ENCODE measurements at places on chromosomes 2 and 18.

- no peak for DNase-seq
These were observed 142.9 kb upstream of the SH3BP4 start for GRCh38 chr2:234808907-234809306.

DNA sequence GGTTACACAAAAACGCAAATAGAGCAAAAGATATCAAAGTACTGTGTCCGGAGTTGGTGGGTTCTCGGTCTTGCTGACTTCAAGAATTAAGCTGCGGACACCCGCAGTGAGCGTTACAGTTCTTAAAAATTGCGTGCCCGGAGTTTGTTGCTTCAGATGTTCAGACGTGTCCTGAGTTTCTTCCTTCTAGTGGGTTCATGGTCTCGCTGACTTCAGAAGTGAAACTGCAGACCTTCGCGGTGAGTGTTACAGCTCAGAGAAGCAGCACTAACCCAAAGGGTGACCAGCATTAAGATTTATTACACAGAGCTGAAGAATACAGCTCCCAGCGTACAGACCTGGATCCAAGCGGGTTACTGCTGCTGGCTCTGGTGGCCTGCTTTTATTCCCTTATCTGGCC is 125.7 kb upstream of the TWIST2 start:
- no peak for DNase-seq

- no peak for DNase-seq
These were observed 384.0 kb downstream of the LRRTM1 start for GRCh38 chr2:79920512-79921076.

- no peak for DNase-seq
These were observed 32.6 kb downstream of the EDAR start for GRCh38 chr2:108956375-108956774.

DNA sequence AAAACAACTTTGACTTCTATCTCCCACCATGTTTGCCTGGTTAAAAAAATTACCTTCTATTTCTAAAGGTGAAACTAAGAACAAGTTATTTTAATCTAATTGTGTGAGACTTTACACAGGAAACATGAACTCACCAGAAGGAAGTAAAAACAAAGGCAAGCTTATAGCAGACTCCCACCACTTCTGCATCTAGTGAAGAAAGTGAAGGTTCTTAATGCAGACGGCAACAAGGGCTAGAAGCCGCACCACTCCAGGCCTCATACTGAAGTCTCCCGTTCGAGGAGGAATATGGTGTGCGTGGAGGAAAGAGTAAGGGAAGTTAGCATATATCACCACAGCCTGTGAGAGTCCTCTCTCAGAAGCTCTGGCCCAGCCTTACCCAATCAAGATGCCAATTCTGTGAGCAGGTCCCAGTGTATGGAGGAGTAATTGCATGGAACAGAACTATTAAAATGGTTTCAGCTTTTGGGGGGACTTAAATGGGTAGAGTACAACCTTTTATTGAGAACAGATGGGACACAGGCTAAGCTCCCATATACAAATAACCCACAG is 958.7 kb downstream of the BCL11A start:
- no peak for DNase-seq

DNA sequence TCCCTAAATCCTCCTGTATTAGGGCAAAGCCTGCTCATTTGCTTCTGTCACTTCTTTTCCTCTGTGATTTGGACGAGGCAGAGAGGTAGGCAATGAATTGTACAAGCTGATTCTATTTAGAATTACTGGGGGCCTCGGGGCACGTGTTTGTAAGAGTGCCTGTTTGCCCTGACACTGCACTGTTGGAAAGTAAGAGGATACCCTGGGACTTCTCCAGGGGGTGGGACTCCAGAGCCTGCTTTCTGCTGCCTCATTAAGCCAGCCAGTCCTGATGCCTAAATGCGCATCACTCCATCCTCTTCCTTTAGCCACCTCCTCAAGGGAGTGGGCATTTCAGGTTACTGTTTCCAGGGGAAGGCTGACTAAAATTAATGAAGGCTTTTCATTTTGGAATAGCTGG is 134.3 kb downstream of the TDRD15 start:
- DNase-seq, result no peak

- DNase-seq, result no peak
These were observed 28.6 kb upstream of the NCKAP5 start for GRCh38 chr2:133596701-133597393.

DNA sequence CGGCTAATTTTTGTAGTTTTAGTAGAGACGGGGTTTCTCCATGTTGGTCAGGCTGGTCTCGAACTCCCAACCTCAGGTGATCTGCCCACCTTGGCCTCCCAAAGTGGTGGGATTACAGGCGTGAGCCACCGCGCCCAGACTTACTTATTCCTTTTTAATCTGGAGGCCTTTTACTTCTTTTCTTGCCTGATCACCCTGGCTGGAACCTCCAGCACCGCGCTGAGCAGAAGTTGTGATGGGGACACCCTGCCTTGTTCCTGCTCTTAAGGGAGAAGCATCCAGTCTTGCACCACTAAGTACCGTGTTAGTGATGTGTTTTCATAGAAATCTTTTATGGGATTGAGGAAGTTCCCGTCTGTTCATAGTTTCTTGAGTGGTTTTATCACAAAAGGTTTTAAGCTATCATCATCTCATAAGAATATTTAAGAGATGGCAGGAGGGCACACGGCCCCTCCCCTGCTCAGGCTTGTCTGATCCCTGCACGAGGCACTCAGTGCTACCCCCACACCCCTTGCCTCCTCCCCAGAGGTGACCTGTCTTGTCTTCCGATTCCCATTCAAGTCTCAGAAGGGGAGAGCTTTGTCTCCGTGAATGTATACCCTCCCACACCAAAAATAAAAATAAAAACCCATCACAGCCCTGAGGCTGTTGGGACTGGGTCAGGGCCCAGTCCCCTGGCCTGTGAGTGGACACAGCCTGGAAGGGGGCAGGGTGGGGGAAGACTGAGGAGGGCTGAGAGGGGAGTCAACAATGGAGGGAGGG is 65.3 kb upstream of the SMAD7 start:
- no peak for DNase-seq

DNA sequence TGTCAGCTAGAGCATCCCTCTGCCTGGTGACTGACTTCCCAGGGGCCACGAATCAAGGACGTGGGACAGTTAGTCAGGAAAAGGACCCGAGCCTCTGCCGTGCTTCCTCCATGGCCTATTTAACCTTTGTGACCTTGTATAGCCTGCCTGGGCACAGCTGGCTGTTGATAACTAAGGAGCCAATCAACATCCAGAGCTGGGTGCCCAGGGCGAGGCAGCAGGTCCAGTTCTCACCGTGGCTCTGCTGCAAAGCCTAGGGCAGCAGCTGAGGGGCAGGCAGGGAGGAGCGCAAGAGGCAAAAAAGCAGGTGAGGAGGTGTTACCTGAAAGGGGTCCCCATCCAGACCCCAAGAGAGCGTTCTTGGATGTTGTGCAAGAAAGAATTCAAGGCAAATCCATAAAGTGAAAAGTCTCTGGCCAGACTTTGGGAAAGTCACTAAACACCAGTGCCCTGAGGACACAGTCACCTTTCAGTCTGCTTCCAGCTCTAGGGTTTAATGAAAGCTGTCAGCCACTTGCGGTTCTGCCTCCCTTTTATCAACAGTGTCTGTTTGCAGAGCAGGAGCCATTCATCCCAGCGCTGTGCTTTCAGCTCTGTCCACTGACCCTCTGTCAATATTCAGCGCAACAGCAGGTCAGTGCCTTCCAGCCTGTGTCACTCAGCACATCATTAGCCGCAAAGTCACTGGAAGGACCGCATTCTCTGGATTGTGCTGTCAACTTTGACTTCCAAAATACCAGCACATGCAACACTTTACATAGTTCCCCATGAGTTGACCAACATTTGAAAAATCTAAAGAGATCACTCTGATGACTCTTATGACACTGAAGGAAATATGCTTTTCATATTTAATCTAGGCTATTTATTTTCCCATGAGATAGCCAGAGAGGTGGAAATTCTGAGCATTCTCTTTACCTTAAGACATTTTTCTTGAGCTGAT is 38.6 kb upstream of the ASAP2 start:
- DNase-seq, result no peak

DNA sequence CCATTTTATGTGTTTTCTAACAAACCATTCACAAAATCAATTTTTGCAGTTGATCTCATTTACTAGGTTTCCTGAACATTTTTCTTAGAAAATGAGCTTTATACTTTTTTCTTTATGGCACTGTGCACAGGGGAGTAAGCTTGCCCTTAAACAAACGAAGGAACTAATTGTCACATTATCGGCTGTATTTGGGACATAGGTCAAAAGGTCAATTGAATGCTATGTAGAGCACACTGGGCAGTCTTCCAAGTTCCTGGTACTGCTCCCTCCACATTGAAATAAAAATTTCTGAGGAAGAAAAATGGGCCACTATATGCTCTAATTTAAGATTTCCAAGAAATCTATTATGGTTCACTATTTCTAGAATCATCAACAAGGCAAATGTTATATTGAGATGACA is 93.6 kb upstream of the TMEFF2 start:
- no peak for DNase-seq

DNA sequence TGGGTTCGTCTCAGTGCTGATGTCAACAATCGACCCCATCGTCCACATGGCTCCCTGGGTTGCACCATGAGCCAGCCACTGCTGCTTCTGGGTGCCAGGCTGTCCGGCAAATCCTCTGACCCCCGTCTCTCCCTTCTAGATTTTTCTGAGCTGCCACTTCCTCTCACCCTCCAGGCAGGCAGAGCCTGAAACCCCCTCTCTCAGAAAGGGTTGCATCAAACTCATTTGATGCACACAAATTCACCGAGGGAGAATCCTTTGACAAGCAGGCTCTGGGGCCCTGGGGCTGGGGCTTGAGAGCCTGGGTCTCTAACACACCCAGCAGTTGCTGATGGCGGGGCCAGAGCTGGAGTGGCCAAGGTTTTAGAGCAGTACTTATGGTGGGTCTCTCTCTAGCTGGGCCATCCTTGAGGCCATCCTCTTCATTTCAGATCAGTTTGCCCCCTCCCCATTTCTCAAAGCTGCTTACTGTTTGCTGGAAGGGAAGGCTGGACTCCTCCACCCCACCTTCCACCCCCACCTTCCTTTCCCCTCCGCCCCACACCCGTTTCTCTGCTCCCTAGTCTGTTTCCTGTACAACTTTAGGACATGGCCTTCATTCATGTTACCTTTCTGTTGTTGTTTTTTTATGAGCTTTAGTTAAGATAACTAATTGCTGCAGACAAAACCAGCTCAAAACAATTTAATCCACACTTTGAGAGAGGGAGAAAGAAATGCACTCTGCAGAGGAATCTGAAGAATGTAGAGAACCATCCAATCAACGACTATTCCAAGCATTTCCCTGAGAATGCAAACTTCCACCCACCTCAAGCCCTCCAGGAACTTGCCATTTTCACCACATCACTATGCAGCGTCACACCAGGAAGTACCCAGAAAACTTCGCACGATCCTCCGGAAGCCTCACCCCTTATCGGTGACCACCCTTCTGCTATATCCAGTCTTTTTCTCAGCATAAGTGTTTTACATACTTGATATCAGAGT is 69.5 kb downstream of the ARL4C start:
- DNase-seq, result no peak

- DNase-seq, result no peak
These were observed 40.3 kb downstream of the INPP5D start for GRCh38 chr2:233100192-233100998.
